Left forelimb (tissue), 1 donor: ENCODE measurements at places on chromosomes 5 and 9.

DNA sequence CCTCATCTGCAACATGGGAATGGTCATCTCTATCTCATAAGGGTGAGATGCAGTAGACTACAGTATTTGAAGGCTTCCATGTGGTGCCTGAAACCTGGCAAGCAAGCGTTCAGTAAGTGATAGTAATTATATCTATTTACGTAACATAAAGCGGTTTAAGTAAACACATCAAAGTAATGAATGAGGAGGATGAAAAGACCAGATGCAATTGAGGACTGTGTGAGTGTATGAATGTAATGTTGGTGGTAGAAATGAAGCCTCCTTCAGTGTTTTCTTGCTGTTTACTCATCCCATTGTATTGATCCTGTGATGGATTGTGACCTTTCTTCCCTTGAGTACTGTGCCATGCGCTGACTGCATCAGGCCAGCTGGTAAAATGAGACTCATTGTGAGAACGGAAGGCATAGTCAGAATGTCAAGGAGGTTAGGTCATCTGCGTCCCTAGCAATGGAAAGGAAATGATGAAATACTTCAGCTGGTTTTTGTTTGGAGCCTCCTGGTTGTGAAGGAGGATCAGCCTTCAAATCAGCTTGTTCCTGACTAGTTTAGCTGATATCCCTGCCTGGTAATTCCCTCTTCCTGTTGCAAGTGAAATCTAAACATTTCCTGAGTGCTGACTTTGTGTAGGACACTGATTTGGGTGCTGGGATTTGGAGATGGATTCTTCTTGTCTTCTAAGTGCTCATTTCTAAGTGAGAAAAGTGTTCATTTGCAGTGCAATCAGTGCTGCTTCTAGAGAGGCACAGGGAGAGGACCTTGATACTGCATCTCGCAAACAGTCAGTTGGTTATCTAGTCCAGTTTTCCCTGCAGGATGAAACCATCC, 35.6 kb downstream of the TNFSF8 start:
- no peak for DNase-seq

DNA sequence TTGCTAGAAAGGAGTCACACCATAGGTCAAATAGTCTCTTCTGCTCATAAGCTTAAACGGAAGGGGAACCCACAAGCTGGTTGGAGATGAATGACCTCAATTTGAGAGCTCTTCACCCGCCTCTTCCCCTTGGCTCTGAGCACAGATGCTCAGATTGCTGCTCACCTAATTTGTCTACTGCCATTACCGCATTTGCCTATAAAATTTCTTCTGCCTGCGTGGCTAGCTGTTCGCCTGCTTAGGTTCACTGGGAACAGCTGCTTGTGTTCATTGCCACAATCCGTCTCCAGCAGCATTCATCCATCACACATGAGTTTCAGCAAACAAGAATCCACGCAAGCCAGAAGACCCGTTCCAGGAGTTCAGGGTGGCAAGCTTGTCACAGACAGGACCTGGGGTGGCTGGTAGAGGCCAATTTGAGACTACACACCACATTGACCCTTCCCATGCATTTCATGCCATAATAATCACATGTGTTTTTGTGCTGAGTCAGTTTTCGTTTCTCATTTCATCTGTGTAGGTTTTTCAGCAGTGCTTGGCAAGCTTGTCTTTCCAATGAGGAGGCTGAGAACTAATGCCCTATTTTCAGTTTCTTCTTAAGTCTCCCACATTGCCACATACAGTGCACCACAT, 50.2 kb upstream of the DNAH5 start:
- DNase-seq = no peak

GRCh38 chr5:107531308-107531707, 139.4 kb downstream of the EFNA5 start:
- DNase-seq = no peak

DNA sequence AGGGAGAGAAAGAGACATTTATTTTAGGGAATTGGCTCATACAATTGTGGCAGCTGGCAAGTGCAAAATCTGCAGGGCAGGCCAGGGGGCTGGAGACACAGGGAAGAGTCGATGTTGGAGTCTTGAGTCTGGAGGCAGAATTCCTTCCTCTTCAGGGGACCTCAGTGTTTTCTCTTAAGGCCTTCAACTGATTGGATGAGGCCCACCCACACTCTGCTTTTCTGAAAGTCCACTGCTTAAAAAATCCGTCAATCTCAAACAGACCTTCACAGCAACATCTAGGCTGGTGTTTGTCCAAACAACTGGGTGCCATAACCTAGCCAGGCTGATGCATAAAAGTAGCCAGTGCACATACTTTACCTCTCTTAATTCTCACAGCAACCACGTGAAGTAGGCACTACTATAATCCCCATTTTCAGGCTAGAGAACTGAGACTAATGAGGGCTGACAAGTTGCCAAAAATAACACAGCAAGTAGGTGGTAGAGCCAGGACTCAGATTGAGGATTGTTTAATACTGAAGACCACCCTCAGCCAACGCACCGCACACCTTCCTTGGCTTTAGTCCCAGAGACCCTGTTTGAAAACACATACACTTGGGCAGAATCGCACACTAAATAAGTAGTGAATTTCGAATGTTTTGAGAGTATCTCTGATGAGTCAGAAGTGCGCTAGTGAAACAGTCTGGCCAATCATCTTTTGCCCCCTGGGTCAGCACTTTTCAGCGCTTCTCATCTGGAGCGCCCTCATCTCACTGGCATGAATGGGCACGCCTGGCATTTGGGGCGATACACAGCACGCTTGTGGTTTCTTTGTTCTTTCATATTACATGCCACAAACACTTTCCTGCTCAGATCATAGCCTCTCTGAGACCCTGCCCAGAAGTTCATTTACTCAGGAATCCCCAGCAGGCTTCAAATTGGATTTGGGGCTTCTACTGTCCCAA, 591.4 kb downstream of the CCDC171 start:
- no peak for DNase-seq

DNA sequence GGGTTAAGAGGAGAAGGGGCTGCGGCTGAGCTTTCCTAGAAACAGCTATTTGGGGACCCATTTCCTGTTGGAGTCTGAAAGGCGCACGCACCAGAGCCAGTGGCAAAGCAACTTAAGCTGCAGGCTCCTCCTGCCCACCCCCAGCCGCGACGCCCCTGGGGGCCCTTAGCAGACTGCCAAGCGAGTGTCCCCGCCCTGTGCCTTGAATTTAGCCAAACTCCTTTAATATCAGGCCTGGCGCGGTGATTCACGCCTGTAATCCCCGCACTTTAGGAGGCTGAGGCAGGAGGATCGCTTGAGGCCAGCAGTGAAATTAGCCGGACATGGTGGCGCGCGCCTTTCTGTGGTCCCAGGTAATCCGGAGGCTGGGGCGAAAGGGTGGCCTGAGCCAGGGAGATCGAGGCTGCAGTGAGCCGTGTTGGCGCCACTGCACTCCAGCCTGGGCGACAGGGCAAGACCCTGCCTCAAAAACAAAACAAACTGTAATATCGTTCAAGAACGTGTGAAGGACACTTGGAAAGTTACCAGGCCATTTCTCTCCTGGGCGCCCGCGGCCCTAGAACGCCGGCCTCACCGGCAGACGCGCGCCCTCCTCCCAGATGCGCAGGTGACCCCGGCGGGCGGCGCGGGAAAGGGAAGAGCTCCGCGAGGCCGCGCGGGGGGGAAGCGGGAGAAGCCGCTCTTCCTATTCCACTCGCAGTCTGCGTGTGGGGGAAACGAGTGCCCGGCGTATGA, 1.0 kb upstream of the F2R start:
- DNase-seq = no peak

DNA sequence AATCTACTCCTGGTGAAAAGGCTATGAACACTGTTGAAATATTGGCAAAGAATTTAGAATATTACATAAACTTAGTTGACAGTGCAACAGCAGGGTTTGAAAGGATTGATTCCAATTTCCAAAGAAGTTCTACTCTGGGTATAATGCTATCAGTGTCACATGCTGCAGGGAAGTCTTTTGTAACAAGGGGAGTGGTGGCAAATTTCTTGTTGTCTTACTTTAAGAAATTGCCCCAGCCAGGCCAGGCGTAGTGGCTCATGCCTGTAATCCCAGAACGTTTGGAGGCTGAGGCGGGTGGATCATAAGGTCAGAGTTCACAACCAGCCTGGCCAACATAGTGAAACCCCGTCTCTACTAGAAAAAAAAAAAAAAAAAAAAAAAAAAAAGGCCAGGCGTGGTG, 86.3 kb upstream of the OTULINL start:
- DNase-seq = no peak
